Epithelial cell of umbilical artery (primary cell): ENCODE measurements at places on chromosomes 1 and 21. TPM values are rescaled to one million over a fixed set of nuclear protein-coding genes. Genes with fewer than 3 reads are reported as not detected.

The LCE3E gene
- total RNA-seq, result not detected in 2 replicates

The TTC34 gene
- total RNA-seq, result under 0.01 and 0.15 TPM in 2 replicates

The NPPB gene
- not detected in 2 replicates for total RNA-seq

The FBXO42 gene
- 8.4 and 9.9 TPM in 2 replicates for total RNA-seq
